ENCODE measurements at places on chromosomes 7 and 10. TPM values are rescaled to one million over a fixed set of nuclear protein-coding genes. Genes with fewer than 3 reads are reported as not detected.

DNA sequence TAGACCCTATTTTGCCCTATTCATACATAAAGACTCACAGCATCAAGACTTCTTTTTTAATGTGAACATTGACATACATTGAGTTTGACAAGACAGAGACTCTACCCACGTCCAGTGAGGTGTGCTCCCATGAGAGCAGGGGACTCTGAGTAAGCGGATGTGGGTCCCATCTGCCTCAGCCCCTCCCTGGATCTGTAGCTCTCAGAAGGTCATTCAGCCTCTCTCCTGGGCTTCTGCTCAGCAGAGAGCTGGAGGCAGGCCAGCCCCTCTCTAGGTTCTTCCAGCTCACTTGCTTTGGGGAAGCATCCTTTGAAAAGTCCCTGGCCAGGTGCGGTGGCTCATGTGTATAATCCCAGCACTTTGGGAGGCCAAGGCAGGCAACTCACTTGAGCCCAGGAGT, 146.9 kb upstream of the ZMIZ1 start:
- DNase-seq = no peak

DNA sequence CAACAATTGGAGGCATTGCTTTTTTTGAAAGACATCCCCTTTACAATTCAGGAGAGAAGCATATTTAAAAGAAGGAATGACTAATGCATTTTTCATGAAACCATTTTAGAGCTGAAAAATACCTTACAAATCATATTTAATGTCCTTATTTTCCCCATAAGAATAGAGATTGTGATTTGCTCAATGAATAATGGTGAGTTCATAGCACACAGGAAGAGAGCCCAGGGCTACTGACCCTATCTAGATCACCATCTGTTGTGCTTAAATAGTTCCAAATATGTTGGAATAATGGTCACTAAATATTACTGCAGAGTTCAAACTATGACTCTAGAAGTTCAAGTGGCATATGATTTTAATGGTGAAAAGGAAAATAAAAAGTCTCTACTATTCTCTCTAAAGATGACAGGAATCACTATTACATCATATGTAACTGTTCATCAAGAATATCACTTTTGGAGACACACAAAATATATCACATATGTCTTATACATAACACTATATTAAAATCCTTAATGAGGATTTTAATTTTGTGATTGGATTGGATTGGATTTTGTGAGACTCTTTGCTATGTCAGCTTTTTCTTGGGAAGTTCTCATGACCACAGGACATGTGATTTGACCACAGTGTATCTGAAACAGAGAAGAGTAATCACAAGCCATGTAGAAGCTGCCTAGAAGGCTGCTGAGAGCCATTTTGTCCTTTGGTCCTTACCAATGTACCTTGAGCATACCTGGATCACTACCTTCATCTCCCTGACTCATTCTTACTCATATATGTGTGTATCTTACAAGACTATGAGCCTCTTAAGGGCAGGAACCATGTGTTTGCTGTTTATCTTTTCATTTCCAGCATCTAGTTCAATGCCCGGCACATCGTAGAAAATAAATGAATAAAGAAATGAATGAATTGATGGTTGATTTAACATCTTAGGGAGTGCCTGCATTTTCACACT, 26.4 kb downstream of the SLC16A9 start:
- DNase-seq = no peak

DNA sequence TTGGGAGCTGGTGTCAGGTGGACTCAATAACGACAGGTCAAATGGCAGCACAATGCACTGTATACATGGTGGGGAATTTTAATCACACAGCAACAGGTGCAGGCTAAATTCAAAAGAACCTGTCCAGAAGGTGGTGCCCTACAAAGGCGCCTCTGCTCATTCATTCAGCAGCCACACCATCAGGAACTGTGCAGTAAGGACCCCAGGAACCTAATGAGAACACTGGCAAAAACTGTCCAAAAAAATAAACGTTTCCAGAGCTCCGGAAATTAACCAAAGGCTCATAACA, 21.9 kb upstream of the CRYGN start:
- DNase-seq = no peak

GRCh38 chr10:120511165-120511564, 54.1 kb downstream of the PLPP4 start:
- no peak for DNase-seq

DNA sequence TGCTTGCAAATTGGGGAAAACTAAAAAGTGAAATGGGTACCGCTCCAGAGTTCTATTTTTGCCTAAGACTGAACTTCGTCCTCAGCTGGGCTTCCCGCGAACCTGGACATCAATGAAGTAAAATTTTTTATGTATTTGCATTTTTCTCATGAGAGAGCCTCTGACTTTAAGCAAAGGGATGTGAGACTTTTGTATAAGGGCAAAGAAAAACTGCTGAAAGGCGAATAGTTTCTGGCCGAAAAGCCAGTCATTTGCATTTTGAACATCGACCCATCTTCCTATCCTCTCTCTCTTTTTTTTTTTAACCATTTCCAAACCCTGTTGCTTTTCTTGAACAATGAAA, 573 bp downstream of the PMPCB start:
- DNase-seq = no peak

- no peak for DNase-seq
Observed at GRCh38 chr7:12571691-12572090, 1.2 kb downstream of the SCIN start.

- DNase-seq = peak; percentile 89
Observed at GRCh38 chr10:110535958-110536891, 31.3 kb upstream of the SMC3 start.

DNA sequence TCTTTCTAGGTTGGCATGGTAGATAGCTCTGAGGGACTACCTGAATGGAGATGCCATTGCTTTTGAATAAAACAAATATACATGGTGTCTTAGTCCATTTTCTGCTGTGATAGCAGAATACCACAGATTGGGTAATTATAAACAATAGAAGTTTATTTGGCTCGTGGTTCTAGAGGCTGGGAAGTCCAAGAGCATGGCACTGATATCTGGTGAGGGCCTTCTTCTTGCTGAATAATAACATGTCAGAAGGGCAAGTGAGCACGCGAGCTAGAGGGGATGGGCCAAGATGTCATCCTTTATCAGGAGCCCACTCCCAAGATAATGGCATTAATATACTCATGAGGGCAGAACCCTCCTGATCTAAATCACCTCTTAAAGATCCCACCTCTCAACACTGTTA, 21.9 kb downstream of the SGPL1 start:
- no peak for DNase-seq

- no peak for DNase-seq
Observed at GRCh38 chr10:101188942-101189341, 40.3 kb downstream of the LBX1 start.

DNA sequence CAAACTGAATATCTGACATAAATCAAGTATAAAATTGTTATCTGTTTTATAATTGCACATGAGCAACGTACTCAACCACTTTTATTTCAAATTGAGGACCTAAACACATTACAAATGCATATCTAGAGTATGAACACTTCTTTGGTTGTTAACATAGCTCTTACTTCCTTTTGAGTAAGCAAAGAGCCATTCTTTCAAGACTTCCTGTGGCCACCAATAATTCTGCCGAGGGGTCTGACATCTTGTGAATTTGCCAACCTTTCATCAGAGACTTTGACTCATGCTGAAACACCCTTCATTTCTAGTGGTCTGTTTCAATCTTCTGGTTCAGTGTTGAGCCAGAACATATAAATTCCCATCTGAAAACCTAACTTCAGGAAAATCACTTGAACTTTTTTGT, 59.4 kb downstream of the CDK14 start:
- DNase-seq = peak; percentile 63

- DNase-seq = no peak
Observed at GRCh38 chr10:22704471-22704911, 9.9 kb downstream of the PIP4K2A start.

DNA sequence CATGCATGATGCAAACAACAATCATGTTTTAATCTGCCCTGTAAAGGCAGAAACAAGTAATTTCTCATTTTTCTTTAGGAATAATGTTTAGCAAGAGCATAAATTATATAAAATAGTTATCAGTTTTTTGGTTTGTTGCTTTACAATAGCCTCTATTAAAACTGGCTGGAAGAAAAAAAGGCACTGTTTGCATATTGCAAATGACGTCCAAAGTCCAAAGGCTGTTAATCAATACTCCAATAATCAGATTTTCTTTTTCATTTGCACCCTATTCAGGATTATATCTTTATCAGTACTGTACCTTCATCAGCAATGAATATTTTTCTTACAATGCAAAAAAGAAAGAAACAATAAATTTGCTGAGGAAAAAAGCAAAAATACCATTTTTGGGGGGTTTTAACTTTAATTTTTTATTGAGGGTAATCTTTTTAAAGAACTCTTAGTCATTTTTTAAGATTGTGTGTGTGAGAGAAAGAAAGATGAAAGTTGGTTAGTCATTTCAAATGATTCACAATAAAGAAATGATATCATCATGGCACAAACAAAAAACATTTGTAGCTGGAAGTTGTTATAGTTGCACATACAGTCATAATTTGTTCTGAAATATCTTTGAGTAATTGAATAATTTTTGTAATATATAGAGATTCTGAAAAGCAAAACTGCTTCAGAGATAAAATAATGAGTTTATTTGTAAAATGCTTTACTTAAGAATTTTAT, 44.4 kb upstream of the AKR1C2 start:
- DNase-seq = no peak

DNA sequence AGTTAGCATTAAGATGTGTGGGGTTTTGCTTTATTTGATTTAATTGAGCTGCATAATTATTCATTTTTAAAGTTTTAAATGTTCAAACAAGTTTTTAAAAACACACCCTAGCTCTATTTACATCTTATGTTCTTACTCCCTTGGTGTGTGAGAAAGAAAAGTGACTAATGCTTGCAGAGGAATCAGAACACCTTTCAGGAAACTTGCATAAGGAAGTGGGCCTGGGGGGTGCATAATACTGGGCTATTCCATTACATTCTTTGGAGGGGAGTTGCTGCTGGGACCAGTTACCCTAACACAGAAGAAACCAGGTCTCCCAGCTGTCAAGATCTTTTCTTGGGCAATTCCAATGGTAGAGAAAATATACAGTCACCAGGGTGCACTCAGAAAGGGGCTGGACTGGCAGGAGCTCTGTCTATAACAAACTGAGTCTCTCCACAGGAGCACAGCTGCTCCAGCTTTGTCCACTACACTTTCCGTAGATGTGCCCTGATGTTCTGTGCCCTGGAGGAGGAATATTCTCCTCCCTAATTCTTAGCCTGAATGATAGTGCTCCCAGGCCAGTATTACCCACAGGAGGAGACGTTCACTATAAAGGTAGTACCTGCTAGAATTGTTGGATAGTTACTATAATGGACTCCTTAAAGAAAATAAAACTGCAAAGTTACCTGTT, 304.2 kb downstream of the CDC14C start:
- DNase-seq = no peak

DNA sequence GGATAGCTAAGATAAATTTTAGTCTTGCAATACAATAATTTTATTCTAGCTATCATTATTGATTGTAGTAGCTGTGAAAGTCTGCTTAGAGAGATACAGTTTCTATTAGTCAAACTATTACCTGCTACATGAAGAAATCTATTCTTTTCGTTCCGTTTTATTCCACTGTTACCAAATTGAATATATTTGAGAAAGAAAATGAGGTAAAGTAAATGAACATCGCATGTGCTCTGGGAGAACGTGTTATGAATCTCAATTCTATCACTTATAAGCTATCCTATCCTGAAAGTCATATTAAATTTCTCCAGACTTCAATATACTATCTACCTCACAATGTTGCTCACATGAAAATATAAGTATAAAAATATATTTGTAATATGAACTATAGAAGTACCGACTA, 21.3 kb downstream of the GRM3 start:
- no peak for DNase-seq

DNA sequence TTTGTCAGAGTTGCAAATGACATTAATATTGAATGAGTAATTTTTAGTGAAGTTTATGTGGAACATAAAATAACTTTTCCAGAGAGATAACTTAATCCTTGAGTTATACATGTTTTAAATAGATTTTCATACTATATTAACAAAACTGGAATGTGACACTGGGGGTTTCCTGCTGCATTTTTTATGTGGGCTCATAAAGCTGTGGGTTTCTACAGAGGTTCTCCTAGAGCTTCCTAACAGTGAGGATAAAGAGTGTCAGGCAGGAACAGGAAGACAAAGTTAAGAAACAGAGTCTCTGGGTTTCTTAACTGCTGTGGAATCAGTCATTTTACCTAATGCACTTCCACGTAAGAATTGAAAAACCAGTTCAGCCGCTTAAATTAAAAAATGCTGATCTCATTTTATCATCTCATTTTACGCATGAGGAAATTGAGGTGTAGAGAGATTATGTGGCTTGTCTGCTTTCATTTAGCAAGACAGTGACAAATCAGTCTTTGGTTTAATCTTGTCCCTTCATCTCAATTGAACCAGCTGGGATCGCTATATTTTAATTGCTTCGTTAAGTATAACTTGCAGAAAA, 5.0 kb downstream of the CD36 start:
- DNase-seq = peak; percentile 90

DNA sequence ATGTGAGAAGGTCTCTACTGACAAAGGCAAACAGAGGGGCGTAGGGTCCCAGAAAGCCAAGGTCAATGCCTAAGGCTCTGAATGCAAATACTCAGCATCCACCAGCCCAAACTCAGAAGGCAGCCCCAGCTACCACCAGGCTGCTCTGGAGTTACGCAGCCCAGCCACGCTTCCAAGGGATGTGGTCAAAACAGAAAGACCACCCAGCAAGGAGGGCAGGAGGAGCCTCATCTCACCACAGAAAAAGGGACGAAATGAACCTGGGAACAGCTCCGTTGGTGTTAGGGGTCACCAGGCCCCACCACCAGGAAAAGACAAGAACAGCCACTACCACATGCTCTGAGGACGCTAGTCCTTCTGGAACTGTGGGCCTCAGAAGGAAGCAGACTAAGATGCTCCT, 65.1 kb downstream of the CTBP2 start:
- DNase-seq = no peak

DNA sequence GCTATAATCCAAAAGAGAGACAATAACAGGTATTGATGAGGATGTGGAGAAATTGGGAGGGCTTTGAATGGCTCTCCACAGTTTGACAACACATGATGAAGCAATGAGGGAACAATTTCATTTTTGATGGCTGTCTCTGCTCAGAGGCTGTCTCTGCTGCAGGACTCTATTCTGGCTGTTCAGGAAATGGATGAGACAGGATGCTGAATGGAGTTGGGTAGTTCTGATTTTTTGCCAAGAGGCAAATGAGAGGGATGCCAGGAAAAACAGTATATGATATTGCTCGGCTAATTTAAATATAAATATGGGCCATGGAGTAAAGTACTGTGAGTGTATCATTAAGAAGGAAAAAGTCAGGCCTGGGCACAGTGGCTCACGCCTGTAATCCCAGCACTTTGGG, 16.8 kb downstream of the APBB1IP start:
- no peak for DNase-seq

GRCh38 chr10:14261336-14261735, 69.4 kb downstream of the FRMD4A start:
- DNase-seq = no peak

The SFTPA2 gene
- total RNA-seq = not detected

The NAMPT gene
- 55.3 TPM for total RNA-seq

The C7orf25 gene
- total RNA-seq = 7.3 TPM

The MET gene
- total RNA-seq = 5.7 TPM

The DNTT gene
- total RNA-seq = not detected

The ADAP1 gene
- 18.6 TPM for total RNA-seq

The TMEM196 gene
- total RNA-seq = not detected

The NUDT13 gene
- total RNA-seq = 2.0 TPM
